Calu3 (cell line): ENCODE measurements at places on chromosomes 2 and 18. TPM values are rescaled to one million over a fixed set of nuclear protein-coding genes. Genes with fewer than 3 reads are reported as not detected.

Gene UGT1A9
- 3.5 and 4.3 TPM in 2 replicates for total RNA-seq

- no peaks in the 10 kb centered on the region for H3K27me3 ChIP-seq
- no peak overlapping the region for H3K27ac ChIP-seq
- no peaks in the 10 kb centered on the region for H3K4me1 ChIP-seq
- H3K4me3 ChIP-seq: no peak overlapping the region
- no peaks in the 10 kb centered on the region for H3K36me3 ChIP-seq
Observed at GRCh38 chr2:171319164-171319810, 114.5 kb downstream of the METTL8 start.

DNA sequence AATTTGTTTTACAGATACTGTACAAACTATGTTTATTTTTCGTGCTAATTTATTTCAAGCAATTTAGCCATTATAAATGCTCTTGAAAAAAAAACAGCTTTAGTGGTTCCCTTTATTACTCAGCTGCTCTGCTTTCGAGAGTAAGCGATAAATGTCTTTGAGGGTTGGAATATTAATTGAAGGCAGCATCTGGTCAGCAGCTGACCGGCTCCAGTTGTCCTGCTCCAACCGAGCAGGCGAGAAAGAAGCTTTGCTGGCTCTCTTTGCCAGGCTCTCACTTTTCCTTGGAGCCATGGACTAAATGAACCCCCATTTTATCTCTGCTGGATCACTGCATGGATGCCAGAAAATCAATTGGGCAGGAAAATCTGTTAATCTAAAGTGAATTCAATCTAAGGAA is 147.4 kb downstream of the LNPK start:
- no peak overlapping the region for H3K4me3 ChIP-seq
- no peaks in the 10 kb centered on the region for H3K27me3 ChIP-seq
- no peaks in the 10 kb centered on the region for H3K36me3 ChIP-seq

Gene MOB4
- total RNA-seq: 28.3 TPM in 2 replicates

DNA sequence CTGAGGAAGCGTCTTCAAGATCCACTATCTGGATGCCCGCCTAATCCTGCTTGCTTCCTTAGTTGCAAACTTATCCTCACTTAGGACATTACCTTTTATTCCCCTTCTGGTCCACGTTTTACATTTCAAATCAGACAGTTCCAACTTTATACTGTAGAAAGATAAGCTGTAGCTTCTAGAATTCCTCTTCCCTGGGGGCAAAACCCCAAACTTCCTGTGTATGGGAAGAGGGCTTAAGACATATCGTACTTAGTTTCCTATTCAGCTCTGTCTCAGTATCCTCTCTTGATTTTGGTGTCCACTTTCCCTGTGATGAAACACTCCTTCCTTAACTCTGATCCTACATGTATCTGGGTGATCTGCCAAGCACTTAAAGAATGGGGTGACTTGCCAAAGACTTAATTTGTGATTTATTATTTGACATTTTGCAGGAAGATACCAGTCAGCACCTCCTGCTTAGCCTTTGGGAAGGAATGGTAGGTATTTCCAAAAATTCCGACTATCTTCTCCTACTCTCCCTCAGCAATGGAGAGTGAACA is 245.2 kb downstream of the CDCA7 start:
- H3K4me3 ChIP-seq: no peak overlapping the region
- no peaks in the 10 kb centered on the region for H3K36me3 ChIP-seq
- H3K27ac ChIP-seq: no peak overlapping the region
- DNase-seq: no peak
- no peaks in the 10 kb centered on the region for H3K27me3 ChIP-seq

Gene COL6A3
- 0.07 TPM in 1 of 2 replicates, not detected in the other for total RNA-seq

GRCh38 chr2:2590141-2590540 is 259.1 kb upstream of the MYT1L start:
- no peaks in the 10 kb centered on the region for H3K4me1 ChIP-seq
- H3K4me3 ChIP-seq: no peak overlapping the region
- DNase-seq: no peak
- H3K27me3 ChIP-seq: no peaks in the 10 kb centered on the region
- no peak overlapping the region for H3K27ac ChIP-seq
- no peaks in the 10 kb centered on the region for H3K36me3 ChIP-seq

DNA sequence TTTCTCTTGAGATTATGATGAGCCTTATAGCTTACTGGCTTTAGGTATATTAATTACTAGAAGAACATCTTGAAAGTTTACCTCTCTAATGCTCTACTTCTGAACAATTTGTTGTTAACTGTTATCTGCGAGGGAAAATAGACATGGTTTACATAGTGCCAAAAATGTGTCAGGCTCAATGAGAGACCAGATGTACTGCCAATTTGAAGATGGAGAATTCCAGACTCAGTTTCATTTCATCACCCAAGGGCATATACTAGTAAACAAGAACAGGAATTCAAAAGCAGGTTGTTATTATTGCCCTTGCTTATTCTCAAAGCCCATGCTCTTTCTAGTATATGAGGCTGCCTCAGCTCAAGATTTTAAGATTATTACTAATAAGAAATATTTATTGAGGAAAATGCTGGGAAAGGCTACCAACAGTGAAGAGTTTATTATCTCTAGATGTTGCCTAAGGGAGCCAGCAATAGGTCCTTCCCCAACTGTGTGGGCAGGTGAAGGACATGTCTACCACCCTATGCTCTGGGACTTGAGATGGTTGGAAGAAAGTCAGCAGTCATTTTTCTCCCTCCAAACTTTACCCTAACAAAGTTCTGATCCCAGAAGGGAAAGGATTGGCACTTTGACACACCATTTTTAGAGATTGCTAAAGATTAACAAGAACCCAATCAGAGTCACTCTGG is 792.7 kb downstream of the METTL4 start:
- DNase-seq: no peak
- no peaks in the 10 kb centered on the region for H3K27me3 ChIP-seq
- H3K27ac ChIP-seq: no peak overlapping the region
- no peak overlapping the region for H3K4me3 ChIP-seq
- H3K4me1 ChIP-seq: peaks cover 7% of the 10 kb centered on the region
